ENCODE measurements at places on chromosomes 7 and 10.

GRCh38 chr7:100209493-100209892 is 10.3 kb upstream of the PVRIG start:
- DNase-seq: no peak

DNA sequence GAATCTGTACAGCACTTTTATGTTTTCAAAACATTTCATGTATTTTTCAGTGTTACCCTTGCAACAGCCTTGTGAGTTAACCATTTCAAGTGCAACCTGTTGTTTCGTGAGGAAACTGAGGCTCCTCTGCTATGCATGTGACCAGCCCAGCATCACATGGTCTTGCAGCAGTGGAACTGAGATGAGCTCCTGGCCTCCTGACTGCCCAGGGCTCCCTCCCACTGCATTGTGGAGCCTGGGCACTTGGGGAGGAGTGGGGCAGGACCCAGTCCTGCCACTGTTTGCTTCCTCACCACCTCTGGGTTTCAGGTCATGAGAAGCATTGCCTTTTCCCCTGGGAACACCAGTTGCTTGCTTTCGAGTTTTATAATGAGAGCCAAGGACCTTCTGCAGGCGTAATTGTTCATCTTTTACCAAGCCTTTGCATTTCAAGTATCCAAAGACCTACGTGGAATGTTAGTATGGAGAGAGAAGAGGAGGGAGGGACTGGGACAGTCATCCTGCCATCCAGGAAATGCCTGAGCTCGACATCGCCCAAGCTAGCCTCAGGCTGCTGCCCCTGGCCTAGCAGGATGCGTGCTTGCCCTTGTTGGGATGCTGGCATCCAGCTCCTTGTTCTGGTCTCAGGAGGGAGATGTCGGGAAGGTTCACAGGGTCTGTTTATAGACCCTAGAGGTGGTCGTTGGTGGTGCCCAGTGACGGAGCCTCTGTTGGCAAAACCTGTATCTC is 32.3 kb upstream of the BHLHA15 start:
- no peak for DNase-seq

DNA sequence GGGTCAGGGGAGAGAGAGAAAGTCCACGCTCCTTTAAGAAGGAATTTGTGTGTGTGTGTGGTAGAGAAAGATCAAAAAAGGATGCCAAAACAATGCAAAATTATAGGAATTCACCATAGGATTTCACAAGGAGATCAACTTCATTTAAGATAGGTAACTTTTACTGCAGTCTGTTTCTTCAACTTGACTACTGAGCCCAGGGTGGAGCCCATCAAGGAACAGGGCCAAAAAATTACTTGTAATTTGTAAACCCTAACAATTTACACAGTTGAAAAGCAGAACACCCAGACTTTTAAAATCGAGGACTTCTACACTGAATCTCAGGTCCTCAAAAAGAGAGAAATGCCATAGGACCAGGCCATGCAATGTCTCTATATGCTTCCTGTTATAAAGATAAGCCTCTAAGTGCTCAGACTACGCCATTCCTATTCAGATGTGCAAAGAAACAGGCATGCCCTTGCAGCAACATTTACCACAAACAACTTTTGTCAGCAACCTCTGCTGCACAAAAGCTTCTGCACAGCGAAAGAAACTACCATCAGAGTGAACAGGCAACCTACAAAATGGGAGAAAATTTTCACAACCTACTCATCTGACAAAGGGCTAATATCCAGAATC is 10.6 kb upstream of the GIMAP4 start:
- no peak for DNase-seq

DNA sequence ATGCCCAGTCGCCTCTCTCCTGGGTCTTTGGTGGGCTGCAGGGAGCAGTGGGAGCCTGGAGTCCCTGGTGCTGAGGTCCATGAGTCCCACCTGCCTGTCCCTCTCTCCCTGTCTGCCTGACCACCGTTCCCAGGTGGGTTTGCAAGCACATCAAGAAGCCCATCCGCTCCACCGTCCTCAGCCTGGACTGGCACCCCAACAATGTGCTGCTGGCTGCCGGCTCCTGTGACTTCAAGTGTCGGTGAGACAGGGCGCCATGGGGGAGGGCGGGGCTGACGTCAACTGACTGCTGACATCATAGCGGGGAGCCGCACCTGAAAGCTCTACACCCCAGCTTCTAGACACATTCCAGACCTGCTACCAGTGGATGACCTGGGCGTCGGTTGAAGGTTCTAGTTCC is 15.2 kb downstream of the ARPC1B start:
- DNase-seq: no peak

DNA sequence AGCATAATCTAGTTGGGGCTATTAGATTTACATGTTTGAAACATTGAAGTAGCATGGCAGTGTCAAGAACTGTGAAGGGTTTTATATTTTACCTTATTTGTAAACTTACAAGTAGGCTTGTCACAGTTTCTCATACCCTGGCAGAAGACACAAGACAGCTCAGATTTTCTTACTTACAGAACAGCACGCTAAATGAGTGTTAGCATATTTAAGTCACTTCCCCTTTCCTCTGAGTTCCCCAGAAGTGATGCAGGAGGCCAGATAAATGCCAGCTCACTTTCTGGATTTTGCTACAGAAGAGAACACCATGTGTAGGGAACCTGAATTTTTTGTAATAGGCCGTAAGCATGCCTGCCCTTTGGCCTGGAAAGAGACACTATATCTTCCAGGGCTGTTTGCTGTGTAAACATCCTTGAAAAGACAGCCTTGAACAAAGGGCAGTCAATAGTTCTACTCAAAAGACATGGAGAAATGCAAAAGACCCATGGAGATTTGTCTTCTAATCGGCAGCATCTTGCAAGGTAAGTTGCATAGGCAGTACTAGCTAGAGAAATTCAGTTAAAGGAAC is 279.1 kb downstream of the PHF14 start:
- no peak for DNase-seq

- no peak for DNase-seq
Observed at GRCh38 chr10:50885097-50885859, at the start of gene A1CF. A1CF (minus strand) TSS chr10:50885627; CDS start chr10:50859940, 25,687 bp downstream.

DNA sequence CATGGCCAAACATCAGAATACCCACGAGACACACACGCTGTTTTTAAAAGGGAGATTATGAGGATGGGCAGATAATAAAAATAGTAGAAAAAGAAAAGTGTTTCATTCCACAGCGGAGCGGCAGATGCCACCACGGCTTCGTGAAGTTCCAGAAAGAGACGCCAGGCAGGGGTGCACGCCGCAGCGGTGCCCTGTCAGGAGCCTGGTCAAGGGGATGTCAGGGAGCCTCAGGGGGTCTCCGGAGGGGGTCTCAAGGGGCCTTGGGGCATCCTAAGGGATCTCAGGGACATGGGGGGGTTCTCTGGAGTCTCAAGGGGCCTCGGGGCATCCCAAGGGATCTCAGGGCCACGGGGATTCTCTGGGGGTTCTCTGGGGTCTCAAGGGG is 253.4 kb downstream of the ZMYND11 start:
- no peak for DNase-seq

DNA sequence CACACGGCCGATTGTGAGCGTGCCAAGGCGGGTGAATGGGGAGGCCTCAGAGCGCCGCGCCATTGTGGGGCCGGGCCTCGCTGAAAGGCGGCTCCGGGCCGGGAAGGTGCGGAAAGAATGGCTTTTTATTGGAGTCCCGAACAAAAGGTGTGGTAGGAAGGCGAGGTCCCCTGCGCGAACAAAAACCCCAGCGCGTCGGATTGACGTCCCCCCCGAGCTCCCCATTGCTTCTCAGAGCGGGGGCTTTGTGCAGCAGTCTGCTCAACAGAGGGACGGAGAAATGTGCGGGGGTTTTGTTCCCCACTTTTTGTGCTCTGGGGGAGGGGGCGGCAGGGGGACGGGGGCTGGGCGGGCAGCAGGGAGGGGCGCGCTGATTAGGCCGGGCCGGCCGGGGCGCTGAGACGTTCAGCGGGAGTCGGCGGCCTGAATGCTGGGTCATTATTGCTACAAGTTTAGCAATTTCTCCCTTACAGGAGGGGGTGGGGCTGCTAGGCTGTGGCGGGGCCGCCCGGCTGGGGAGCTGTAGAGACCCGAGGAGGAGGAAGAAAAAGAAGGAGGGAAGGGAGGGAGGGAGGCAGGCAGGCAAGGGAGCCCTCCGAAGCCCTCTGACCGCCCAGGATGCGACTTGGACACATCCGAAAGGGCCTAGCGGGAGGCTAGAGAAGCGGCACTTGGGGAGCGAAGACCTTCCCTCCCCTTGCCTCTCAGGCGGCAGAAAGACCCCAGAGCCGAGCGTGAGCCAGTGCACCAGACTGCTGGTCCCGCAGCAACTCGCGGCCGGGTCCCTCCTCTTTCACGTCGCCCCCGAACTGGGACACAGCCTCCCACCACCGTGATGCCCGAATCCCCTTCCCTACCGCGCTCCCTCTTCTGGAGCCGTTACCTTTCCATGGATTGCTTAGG is 4.6 kb downstream of the NKX2-3 start:
- DNase-seq: no peak

- no peak for DNase-seq
Observed at GRCh38 chr7:98291717-98292116, 10.2 kb downstream of the BRI3 start.

- no peak for DNase-seq
Observed at GRCh38 chr7:158382363-158383254, 205.0 kb downstream of the PTPRN2 start.

Measured in omental fat pad (tissue), 4 donors.